Left kidney (tissue), 8 donors: ENCODE measurements at places on chromosomes 12 and 14.

GRCh38 chr12:108969622-108970021 is 51.2 kb downstream of the SVOP start:
- no peak for DNase-seq

DNA sequence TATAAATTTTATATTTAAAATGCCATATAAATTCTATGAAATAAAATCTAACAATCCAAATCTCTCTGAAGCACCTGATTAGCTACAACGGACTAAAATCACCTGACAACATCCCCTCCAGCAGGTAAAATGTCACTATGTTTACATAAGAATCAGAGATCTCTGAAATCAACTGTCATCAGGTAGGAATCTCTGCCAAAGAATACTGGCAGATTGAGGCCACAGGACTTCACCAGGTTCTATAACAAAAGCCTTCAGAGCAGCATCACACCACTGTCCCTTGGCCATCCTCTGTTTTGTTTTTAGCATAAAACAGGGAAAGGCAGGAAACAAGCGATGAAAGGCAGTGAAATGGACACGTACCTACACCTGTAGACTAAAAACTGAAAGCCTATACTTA is 22.1 kb downstream of the FGD6 start:
- no peak for DNase-seq

DNA sequence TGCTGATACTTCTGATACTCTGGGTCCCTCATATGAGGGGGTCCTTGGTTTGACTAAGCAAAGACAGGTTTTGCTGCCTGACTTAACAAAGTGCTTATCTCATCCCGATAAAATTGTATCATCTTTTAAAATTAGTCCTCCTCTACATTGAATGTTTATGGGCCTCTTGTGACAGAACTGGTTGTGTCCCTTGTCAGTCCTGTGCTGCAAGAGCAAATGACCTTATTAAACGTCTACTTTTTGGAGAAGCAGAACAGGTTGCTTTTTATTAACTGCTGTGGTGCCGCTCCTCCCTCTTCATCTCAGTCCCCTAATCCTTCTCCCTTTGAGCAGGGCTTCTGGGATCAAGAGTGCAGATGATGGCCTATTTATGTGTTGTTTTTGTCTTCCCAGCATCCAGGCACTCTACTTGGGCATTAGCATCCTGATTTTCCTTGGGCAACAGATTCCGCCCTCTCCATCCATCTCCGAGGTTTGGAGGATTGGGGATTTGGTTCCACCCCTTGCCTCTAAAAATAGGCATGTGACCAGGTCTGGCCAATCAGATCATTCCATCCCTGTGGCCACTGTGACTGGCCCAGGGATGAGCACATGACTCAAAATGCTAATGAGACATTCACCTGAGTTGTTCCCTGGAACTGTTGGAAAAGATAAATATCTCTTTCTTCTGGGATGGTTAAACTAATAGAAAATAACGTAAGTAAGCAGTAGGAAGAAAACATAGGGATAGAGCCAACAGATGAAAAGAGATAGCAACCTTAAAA is 2.9 kb upstream of the DENR start:
- DNase-seq, result no peak

DNA sequence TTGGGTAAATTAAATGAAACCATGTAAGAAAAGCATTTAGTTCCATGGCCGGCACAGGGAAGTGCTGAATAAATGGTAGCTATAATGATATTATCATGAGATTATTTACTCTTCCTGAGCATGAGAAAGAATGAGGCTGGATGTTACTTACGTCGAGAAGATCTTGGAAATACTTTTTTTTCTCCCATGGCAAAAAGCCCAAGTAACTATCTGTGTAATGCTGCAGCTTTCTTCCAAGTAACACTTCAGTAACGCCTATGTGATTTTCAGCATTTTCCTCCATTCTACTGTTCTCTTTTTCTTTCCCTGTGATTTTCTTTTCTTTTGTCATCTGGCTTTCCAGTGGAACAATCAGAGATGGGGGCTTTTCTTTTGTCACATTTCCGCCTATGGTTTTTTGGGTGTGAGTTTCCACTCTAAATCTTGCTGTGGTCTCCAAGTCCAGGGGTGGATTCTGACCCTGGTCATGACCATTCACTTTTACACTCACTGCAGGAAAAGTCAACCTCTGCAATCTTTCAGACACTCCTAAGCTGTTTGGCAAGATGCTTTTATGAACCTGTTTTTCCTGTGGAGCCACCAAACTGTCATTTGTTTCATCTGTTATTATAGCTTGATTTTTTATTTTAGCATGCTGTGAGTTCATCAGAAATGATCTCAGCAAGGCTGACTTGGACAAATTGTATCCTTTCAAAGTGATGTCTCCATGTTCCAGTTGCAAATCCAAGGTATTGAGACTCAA is 25.0 kb upstream of the SYCP3 start:
- no peak for DNase-seq

- no peak for DNase-seq
Observed at GRCh38 chr14:51954657-51955056, 34.7 kb upstream of the RTRAF start.

GRCh38 chr12:26769611-26770010 is 63.4 kb downstream of the ITPR2 start:
- no peak for DNase-seq

GRCh38 chr12:46801293-46801692 is 24.5 kb downstream of the SLC38A4 start:
- no peak for DNase-seq
